ENCODE measurements at places on chromosomes 2 and 18.

DNA sequence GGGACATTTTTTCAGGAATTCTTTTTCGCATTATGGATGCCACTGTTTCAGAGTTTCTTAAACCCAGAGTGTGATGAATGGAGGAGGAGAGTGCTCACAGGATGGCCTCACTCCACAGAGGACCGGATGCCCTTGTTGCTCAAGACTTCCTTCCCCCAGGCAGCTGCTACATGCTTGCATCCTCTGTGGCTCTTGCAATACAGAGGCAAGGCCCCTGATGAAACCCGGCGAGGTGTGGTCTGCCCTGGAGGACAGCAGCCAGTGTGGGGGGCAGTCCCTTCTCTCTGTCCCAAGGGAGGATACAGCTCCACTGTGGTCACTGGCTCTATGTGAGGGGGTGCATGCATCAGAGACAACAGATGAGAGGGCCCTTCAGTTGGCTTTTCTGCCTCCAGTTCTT lies 109.6 kb downstream of the SH3RF3 start:
- DNase-seq = peak; percentile 5

GRCh38 chr18:36593641-36594040 lies 235.2 kb downstream of the TPGS2 start:
- DNase-seq = no peak

DNA sequence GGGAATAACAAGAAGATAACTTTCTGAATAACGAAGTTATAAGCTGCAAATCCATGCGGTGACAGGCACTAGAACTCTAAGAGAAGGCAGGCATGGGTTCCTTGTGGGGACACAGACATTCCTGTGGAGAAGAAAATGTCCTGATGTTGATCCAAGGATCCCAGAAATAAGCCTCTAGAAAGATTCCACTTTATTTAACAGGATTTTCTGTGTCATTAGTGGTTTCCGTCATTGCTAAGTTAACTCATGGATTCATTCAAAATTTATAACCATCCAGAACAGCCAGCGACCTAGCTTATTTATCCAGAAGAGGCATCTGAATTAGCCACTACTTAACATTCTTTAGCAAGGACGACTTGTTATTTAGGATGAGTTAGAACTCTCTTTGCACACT lies 10.0 kb upstream of the CD302 start:
- no peak for DNase-seq

DNA sequence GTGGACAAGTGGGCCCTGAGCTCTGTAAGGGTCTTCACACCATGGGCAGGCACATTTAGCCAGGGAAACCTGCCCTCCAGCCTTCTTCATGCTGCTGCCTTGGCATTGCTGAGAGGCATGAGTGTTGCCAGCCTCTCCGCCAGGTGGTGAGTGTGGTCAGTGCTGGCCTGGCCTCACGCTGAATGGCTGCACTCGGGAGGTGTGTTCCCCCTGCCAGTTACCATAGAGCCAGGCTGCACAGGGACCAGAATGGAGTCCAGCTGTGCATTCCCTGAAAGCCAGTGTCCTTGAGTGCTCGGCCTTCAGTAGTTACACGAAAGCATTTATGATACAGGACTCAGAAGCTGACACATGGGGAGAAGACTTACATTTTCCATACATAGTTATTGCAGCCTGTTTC lies 139.7 kb downstream of the ATP9B start:
- no peak for DNase-seq

DNA sequence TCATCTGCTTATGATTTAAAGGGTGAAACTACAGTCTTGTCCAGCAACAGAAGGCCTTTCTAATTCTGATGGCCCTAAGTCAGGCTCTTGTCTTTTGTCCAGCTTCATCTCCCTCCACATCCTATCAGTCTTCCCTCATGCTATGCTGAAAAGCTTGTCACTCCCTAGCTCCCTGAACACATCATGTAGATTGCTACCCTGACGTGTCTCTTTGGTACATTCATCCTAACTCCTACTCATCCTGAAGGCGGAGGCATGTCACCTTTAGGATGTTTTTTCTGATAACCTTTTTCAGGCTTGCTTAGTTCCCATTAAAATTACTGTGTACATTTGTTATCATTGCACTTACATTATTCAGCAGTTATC lies 78.4 kb upstream of the ARL5A start:
- no peak for DNase-seq
